ENCODE measurements at places on chromosomes 2 and 18. TPM values are rescaled to one million over a fixed set of nuclear protein-coding genes. Genes with fewer than 3 reads are reported as not detected.

Gene STPG4
- total RNA-seq, result not detected

GRCh38 chr18:38940475-38940862, 1374.9 kb upstream of the CELF4 start:
- no peak for DNase-seq

Gene IGFBP2
- 785 TPM for total RNA-seq

DNA sequence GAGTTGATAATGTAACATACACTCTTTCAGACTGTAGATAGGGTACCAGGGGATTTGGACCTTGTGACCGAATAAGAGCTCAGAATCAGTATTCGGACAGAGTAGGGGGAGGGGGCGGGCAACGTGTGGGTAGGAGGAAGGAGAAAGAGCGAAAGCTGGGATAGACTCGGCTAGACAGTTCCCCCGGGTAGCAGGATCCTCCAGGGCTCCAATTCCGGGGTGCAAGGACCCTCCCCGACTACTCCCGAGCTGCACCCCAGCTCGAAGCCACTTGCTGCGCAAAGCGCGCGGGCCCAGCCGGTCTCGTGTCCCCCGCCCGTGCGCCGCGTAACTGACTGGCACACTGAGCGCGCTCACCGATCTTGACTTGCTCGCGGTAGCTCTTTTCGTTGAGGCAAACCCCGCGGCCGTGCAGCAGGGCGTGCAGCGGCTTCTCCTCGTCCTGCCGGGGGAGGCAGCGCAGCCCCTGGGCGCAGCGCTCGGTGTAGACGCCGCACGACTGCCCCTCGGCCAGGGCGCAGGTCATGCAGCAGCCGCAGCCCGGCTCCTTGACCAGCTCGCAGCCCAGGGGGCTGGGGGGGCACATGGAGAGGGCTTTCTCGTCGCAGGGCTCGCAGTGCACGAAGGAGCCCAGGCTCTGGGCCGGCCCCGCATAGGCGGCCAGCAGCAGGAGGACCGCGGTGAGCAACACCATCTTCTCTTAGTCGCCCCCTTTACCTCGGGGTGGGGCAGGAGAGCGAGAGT, 1.1 kb downstream of the IGFBP5 start:
- DNase-seq, result peak; percentile 76

Gene FOXI3
- not detected for total RNA-seq
